Activated CD4-positive, alpha-beta T cell treated with anti-CD3 and anti-CD28 coated beads for 4 hours (primary cell): ENCODE measurements at places on chromosomes 1 and 21.

GRCh38 chr1:179781962-179782361 lies 38.9 kb downstream of the FAM163A start:
- no peak for DNase-seq

DNA sequence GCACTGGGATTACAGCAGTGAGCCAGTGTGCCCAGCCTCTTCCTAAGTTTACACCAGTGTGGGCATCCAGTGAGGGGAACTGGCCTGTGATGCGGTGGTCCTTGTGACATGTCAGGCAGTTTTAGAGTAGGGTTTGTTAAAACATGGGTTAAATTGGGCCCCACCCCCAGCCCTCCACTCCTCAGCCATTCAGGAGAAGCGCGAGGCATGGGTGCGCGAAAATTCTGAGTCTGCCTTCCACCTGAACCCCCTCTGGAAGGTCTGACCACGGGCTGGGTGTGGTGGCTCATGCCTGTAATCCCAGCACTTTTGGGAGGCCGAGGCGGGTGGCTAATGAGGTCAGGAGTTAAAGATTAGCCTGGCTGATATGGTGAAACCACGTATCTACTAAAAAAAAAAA lies 51.7 kb downstream of the SKI start:
- no peak for DNase-seq

GRCh38 chr1:87735750-87736149 lies 407.1 kb downstream of the LMO4 start:
- no peak for DNase-seq

GRCh38 chr21:19914028-19914427 lies 1084.2 kb upstream of the NCAM2 start:
- DNase-seq = no peak

DNA sequence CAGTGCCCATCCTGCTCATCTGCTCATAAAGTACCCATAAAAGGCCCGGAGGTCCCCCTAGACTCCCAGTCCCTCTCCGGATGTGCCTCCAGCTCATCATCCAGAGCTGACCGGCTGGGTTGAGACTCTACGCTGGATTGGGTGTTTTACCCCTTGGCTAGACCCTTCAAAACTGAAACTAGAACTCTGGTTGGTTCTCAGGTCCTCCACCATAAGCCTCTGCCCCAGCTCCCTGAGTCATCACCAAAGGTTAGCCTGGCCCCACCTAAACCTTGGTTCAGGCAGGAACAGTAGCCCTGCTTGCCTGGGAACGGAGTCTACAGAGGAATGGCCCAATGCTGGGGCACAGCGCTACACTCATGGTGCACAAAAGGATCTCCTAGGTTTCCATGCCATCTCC lies 75.1 kb downstream of the TLR5 start:
- no peak for DNase-seq

DNA sequence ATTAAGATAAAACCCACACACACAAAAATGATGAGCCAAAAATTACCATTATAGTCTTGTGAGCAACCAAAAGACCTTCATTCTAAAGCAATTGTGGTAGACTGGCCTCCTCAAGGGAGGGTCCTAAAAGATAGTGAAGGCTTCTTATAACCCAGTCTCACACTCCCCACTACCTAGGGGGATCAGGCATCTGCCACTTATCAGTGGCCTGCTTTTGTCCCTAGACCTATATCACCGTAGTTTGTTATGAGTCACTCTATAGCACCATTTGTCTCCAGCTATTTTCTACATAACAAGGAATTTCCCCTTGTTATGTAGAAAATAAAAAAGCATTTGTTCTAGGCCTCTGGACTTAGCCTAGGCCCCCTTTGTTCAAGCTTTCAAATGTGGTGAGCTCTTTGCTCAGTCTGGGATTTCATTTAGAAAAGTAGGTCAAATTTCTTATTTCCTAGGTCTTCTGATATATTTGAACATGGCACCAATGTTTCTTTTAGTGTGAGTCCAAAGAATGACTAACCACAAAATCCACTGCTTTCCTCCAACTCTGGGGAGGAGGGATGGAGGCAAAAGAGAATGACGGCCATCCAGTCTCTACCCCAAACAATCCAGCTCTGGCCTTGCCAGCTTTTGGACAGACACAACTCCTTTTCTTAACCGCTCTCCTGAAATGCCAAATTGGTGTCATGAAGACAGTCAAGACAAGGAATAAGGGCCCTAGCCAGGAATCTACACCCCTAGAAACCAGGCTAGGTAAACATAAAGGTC lies 8.9 kb downstream of the ADAR start:
- DNase-seq = no peak

DNA sequence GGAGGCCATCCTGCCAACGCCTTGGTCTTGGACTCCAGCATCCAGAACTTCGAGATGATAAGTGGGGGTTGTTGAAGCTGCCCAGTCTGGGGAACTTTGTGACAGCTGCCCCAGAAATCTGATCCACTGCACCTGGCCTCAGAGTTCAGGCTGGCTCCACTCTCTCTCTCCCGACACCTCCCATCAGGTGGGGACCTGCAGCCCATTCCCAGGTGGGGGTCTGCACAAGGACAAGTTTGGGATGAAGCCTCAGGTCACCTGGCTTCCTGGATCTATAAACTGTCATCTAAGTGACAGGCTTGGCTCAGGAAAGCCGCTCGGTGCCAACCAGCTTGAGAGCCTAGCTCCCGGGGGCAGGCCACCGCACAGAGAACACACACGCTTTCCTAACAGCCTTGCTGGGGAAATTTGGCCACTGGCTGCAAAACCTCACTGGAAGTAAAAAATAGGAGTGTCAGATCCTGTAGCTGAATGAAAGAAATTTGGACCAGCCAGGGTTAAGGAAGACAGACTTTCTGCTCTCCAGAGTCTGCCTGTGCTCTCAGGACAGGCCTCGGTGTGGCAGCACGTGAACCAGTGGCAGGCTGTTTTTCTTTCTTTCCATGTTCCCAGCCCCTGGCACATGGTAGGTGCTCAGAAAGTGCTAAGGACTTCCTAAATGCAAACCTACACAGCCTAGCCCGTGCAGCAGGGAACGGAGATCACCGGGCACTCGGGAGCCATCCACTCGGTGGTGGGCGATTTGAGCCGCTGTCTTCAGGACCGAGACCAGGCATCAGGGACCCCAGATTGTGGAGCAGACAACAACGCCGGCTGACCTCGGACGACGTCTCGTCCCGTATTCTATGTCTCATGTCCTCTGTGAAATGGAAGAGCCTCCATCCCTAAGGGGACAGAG lies 42.6 kb upstream of the LBR start:
- DNase-seq = no peak

DNA sequence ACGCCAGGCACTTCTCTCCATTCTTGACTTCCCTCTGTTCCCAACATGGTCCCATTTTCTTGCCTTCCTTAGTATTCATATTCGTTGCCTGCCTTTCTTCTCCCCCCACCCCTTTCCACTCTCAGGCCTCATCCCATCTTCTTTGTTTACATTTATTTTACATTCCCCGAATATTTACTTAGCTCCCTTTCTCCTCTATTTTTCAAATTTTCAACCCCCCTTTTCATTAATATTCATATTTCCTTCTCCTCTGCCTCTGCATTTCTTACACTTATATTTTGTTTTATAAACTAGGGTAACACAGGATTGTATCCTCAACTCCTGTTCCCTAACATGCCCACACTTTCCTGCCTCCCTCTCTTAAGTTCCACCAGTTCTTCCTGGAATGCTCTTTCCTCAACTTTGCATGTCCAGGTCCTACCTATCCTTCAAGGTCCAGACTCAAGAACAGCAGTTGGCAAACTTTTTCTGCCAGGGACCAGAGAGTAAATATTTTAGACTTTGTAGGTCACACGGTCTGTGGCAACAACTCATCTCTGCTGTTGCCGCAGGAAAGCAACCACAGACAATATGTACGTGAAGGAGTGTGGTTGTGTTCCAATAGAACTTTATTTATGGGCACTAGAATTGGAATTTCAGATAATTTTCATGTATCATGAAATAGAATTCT lies 29.8 kb upstream of the A3GALT2 start:
- DNase-seq = no peak

- no peak for DNase-seq
These were observed 2.1 kb upstream of the GPR61 start for GRCh38 chr1:109537450-109538178.

DNA sequence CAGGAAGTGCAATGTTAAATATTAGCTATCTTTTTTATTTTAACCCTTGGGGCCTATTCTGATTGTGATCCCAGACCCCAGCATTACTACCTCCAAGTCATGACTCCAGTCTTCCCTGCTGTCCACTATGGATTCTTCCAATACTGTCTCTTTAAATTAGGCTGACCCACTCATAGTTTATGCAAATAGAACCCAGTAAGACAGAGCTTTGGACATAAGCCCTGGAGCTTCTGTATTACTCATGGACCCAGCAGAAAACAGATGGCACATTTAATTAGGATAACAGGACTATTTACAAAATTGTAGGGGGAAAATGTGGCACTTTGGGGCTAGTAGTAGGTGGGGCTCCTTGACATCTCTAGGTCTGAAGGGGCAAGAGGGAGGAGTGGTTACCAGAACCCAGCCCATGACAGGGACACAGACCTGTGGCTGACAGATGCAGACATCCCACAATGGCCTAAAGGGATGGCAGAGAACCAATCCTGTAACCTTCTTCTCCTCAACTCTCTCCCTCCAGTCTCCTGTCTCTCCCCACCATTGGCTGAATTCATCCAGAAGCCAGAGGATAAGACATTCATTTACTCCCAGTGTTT lies 233.5 kb downstream of the OMA1 start:
- DNase-seq = no peak

- no peak for DNase-seq
These were observed 132.2 kb downstream of the CLIC6 start for GRCh38 chr21:34800797-34801518.

- DNase-seq = no peak
These were observed 107.5 kb downstream of the NEK7 start for GRCh38 chr1:198264282-198264681.

- DNase-seq = no peak
These were observed 131.3 kb downstream of the EIF4G3 start for GRCh38 chr1:21045351-21045750.
